ENCODE measurements at places on chromosomes 2 and 18.

GRCh38 chr18:21741562-21742314 is 1.1 kb downstream of the MIB1 start:
- no peak for DNase-seq

- DNase-seq = no peak
Observed at GRCh38 chr2:153510996-153511395, 32.4 kb upstream of the RPRM start.

DNA sequence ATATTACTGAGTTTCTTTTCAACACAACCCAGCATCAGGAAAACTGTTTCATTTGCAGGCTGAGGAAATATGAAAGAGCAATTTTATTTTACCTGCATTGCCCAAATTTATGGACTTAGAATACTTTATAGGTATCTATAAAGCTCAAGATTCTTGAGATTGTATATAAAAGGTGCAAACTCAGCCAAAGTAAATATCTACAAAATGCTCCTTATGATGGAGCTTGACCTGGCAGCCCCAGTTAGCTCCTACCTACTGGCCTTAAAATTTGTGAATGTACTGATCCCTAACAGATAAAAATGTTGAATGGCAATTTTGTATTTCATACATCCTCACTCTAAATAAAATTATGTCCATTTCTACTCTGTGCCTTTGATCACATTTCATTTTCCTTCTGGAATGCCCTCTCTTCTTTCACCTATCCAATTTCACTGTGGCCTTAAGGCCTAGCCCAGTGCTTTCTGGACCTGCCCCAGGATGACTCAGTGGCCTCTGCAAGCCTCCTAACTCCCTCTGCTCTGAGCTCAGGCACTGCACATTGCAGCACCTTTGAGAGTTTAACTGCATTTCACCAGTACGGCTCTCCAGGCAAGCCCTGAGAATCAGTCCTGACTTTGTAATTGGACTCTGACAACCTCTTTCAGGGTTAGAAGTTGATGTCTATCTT is 125.9 kb downstream of the ANTXR1 start:
- no peak for DNase-seq

DNA sequence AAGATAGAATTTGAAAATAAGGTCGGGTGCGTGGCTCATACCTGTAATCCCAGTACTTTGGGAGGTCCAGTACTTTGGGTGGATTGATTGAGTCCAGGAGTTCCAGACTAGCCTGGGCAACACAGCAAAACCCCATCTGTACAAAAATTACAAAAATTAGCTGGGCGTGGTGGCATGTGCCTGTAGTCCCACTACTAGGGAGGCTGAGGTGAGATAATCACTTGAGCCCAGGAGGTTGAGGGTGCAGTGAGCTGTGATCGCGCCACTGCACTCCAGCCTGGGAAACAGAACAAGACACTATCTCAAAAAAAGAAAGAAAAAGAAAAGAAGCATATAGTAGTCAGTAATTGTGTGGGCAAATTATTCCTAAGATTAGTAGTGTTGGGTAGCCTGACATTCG is 194.2 kb upstream of the ALPP start:
- DNase-seq = no peak

- DNase-seq = no peak
Observed at GRCh38 chr2:197878792-197879191, 74.4 kb downstream of the PLCL1 start.

DNA sequence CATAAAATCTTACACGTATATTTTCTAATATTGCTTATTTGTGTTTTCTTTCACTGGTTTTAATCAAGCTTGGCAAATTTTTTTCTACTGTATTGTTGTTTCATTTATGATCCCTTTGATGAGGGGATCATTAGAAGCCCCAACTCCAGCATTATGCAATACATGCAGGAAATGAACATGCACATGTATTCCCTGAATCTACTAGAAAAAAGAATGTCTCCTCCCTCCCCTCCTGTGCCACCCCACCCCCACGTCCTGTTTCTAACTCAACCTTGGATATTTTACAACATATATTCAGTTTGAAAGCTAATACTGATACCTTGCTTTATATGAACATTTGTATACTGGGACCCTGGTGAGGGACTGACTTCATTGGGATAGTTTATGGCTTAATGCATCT is 53.0 kb downstream of the EML6 start:
- DNase-seq = no peak

- no peak for DNase-seq
Observed at GRCh38 chr2:37683921-37684780, 12.7 kb upstream of the CDC42EP3 start.

GRCh38 chr18:32010124-32010721 is 8.4 kb upstream of the RNF125 start:
- no peak for DNase-seq

DNA sequence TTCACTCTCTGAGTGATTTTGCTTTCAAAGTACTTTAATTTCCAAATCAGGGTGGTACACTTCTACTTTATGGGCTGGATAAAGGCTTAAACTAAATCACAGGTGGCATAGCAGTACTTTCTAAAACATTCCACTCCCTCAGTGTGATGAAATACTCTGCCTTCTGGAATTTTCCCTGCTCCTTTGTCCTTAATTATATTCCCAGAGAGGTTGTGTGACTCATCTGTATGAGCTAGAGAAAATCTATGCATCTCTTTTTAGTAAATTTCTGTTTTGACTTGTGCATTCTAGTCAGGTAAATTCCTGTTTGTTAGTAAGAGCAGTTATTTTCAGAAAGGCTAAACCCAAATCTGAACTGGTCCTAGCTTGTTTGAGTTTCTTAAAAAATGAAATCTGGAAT is 29.0 kb upstream of the PLA2R1 start:
- DNase-seq = no peak

GRCh38 chr2:28445448-28446258 is 50.2 kb upstream of the PLB1 start:
- no peak for DNase-seq

DNA sequence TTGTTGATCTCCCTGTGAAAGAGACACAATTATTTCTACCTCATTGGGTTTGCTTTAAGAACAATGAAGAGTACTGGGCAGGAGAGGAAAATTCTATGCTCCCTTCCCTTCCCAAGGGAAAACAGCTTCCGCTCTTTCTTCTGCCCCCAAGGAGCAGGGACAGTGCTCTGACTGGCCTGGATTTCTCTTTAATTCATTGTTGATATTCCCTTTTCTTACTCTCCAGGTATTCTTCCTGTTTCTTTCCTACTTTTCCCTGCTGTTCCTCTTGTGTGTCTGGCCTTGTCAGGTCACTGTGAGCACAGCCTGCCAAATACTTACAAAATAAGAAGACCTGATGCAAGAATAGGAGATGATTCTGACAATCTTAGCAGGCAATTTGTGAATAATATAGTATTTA is 49.6 kb upstream of the SPAG16 start:
- DNase-seq = no peak

- DNase-seq = no peak
Observed at GRCh38 chr2:119276864-119277263, 53.2 kb downstream of the STEAP3 start.

GRCh38 chr2:27956888-27957287 is 66.4 kb downstream of the BABAM2 start:
- DNase-seq = no peak

- DNase-seq = no peak
Observed at GRCh38 chr2:239358062-239358754, 42.6 kb downstream of the HDAC4 start.

DNA sequence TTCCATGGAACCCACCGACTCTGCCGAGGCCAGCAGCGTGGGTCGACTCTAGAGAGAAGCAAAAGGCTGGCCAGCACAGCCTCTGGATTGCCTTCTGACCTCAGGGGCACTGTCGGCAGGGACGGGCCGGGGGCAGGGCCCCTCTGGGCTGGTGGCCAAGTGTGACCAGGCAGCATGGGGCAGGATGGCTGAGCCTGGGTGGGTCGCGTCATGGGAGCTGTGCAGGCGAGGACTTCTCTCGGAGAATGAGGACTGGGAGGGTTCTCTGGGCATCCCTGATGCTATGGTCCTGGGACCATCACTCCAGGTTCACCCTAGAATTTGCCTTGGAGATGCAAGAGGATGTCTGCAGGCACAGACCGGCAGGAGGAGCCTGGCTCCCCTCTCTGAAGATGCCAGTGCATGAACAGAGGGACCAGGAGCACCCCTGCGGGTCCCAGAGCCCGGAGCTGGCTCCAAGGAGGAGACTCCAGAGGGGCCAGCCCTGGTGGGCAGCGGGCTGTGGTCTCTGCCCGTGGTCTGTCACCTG is 289.2 kb downstream of the NDUFA10 start:
- DNase-seq = no peak

DNA sequence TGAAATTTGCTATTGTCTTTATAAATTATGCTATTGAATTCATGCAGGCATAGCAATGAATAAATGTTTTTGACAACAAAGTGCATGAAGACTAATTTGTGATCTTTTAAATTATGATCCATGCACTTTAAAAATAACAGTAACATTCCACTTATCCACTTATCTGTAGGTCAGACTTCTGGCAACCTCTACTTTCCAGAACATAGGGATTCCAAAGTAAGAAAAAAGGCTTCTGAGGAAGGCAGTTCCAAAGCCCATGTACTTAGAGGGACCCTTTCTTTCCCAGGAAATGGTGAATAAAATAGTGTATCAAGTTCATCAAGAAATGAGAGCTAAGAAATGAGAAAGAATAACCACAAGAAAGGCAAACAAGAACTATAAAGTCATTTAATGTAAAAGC is 58.3 kb downstream of the VIL1 start:
- DNase-seq = no peak

- DNase-seq = no peak
Observed at GRCh38 chr2:21043744-21044532, at the start of gene APOB. Gene APOB (minus strand): TSS chr2:21044073. CDS start chr2:21043945, 128 bp downstream.

GRCh38 chr2:24313744-24314632 is 46.3 kb downstream of the ITSN2 start:
- DNase-seq = no peak

DNA sequence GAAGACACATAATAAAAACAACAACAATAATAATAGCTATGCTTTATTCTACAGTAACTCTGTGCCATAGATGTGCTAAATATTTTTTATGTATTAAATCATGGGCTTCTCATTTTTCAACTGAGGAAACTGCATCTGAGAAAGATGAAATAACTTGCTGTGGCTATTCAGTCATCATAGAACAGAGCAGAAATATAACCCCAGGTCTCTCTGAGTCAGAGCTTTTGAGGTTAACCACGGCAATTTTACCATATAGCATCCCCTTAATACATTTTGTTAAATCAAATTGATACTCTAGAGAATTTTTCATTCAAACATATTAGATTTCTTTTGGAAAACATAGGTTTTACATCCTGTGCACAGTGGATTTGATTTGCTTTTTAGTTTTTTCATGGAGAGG is 586.6 kb upstream of the KLHL29 start:
- no peak for DNase-seq

DNA sequence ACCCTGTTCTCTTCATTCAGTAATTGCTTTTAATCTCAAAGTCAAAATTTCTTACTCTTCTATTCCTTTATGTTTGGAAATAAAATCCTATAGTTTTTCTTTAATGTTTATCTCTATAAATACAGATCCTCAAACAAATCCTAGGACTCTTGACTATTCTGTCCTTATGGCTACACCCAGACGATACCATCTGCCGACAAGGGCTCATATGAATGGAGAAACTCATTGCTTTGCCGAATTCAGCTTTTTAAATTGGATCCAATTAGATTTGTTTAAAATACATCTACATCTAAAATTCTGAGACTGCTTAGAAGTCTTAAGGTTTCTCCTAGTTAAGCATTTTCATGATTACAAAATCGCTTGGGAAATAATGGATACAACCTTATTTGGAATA is 9.0 kb downstream of the ALKAL2 start:
- DNase-seq = no peak

DNA sequence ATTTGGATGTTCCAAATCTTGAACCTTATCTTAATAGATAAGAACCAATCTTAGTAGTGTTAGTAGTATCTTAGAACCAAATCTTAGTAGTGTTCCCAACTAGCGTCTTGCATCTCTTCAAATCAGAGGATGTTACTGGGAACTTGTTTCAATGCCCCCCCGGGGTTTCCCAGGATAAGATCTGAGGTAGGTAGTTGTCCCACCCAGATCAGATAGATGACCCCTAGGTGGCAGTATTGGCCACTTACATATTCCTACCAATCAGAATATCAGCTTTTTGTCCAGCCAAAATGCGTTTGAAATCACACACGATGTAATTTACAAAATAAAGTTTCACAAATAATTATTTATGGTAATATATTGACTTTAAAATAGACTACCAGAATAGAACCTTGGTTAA is 314.8 kb downstream of the MBD2 start:
- no peak for DNase-seq

DNA sequence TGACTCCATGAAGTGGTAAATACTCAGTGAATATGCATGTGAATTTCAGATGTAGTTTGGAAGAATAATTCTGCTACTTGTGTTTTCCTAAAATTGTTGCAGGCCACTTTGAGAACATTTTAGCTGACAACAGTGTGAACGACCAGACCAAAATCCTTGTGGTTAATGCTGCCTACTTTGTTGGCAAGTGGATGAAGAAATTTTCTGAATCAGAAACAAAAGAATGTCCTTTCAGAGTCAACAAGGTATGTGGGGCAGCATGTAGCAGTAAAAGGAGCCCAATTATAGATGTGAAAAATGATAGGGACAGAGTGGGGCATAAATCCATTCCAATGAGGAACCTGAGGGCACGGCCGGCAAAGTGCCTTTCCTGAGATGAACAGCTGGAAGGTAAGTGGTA is 16.1 kb downstream of the SERPINB5 start:
- DNase-seq = no peak

- no peak for DNase-seq
Observed at GRCh38 chr18:70333757-70334156, 44.9 kb downstream of the SOCS6 start.

DNA sequence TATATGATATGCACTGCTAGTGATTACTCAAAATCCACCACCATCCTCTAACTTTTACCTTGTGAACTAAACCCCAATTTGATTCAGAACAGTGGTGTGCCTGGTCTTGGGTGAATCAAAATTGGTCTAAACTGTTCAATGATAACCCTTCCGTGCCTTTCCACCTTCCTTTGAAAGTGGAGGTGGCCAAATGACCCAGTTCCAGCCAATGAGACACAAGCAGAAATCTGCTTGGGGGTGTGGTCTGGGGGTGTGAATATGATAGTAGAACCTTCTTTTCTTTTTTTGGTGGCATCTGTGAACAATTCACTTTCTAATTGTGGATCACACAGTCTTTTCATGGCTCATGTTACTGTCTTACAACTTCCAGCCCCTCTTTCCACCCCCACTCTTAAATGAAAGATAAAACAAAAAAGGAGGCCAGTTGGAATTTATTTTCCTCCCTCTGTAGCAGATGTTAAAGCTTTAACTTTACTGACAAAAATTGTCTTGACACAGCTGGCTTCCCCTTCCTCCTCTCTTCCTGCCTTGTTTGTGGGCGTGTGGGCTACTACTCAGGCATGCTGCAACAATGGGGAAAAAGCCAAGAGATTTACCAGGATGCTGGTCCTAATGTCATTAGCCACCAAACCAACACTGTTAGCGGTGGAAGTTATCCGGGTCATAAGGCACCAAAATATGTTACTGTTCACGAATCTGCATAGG is 58.8 kb upstream of the ANKRD44 start:
- no peak for DNase-seq

All from stimulated activated CD8-positive, alpha-beta memory T cell treated with anti-CD3 and anti-CD28 coated beads, Interleukin-4, amount 100 ng/mL, for 4 hours (primary cell).